ENCODE measurements at places on chromosomes 2 and 18.

- no peak for DNase-seq
Measured at GRCh38 chr2:138827426-138828054, 47.4 kb upstream of the NXPH2 start.

DNA sequence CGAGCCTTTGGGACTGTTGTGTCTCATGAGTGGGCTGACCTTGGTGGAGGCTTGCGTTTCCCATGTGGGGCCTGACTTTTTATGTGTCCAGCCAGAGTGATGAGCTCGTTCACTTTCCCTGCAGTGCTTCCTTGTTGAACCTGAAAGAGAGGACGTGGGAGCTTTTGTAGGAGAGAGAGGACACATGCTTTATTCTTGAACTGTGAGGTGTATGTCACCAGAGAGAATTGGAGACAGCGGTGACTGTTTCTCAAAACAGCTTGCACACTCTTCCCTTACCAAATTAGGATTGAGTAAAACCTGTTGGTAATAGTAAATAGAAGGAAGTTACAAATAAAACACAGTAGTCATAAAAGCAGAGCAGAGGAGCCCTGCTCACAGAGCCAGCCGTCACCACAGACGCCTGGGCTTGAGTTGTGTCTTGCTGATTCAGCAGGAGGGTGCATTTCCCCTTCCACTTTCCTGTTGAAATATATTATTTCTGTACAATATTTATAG lies 60.7 kb downstream of the INPP4A start:
- peak; percentile 42 for DNase-seq

GRCh38 chr2:135985826-135986393 lies 484 bp upstream of the DARS1 start:
- DNase-seq = no peak

DNA sequence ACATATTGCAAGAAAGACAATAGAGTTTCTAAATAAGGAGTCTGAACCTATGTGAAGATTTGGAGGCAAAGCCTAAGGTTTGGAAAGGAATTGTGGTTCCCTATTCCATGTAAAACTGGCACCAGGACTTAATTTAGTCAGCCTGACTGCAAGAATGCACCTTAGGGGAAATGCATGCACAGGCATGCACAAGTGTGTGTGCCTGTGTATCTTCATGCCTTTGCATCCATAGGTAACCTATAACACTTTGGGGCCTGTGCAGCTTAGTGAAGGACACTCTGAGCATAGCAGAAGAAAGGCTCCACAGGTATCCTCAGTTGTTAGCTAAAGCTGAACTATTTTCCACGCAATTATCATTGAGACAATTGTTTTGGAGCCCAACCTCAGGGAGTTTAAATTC lies 73.4 kb downstream of the RPRM start:
- DNase-seq = no peak

- DNase-seq = no peak
Measured at GRCh38 chr18:21741312-21741561, 645 bp downstream of the MIB1 start.

- no peak for DNase-seq
Measured at GRCh38 chr18:3867236-3867635, 417.3 kb downstream of the TGIF1 start.

GRCh38 chr2:158381205-158381604 lies 75.3 kb downstream of the CCDC148 start:
- DNase-seq = no peak

DNA sequence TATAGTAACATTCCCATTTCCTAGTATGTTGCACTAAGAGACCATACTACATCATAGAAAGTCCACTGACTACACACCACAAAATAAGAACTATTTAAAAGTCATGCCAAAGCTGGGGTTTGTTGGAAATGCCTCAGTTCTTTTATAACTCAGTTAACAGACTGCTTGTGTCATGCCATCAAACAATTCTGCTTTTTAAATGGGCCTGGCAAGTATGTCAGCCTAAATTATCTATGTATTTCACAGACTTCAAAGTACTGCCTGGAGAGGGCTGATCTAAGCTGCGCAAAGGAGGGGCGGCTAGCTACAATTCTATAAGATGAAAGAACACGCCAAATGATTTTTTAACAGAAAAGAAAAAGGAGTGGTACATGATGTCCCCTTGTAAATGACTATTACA lies 49.6 kb downstream of the FARSB start:
- DNase-seq = no peak

DNA sequence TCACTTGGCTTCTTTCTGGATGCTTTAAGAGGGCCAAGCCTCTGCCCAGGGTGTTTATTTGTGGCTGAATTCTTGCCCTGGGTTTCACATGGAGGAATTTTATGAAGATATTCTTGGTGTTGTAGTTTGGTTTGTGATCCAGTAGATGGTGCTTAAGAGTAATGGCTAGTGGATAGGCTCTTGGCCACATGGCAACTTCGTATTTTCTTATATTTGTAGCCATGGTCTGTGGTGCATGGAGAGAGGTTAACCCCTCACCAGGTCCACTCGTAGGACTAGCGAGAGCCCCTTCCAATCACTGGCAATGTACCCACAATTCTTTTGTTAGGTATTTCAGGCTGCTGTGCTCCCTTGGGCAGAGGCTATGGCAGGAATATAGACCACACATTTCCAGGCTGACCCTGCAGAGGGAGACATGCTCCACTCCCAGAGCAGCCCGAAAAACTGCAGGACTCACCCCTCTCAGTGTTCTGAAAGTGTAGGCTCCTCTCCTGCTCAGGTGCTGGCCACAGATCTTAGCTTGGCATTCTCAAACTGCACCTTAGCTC lies 582.1 kb upstream of the SETBP1 start:
- no peak for DNase-seq

DNA sequence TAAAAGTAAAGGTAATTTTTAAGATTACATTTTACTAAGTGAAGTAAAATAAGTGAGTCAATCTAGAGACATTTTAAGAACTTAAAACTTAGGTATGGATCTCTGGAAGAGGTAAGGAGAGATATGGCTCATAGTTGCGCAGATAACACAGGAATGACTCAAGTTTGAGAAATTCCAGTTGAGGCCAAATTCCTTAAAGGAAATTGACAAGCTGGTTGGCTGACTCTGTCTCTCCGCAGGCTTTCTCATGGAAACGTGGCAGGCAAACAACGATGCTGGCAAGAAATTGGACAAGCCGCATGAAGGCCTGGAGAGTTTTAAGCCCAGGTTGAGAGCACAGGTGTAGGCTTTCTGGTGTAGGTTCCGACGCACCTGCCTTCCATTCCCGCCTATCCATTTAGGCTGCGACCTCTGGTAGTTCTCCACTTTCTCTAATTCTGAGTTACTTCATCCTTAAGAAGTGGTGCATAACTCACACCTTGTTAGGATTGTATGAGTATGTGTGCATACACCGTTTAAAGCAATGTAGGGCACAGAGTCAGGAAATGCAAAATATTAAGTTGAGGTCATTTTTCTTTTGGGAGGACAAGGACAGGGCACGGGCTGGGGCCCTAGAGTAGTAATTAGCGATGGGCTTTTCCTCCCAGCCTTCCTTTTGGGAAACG lies 589 bp upstream of the DAW1 start:
- DNase-seq = no peak

DNA sequence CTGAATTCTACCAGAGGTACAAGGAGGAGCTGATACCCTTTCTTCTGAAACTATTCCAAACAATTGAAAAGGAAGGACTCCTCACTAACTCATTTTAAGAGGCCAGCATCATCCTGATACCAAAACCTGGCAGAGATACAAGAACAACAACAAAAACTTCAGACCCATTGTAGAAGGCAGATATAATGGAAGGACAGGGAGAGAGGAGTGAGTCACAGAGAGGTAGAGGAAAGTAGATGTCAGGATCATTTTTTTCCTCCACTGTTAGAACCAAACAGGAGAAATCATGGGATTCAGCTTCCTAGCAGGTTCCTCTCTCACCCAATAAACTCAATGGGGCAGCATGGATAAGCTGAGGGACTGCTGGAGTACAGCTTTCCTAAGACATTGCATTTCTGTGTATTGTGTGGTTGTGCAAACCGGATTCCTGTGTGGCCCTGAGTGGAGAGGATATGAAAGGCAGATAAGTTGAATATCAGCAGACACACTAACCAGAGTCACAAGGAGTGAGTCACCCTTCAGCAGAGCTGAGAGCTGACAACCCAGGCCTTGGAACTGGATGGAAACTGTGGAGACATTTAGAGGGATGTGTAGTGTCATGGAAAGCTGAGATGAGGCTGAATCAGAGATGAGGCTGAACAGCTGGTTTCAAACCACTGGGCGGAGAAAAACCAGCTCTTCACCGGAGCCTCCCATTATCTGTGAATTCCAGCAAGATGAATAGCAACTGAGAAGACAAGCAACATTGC lies 60.9 kb upstream of the MMADHC start:
- DNase-seq = peak; percentile 22

- no peak for DNase-seq
Measured at GRCh38 chr2:26706616-26707473, 14.3 kb downstream of the KCNK3 start.

GRCh38 chr2:223811757-223812156 lies 25.6 kb downstream of the AP1S3 start:
- DNase-seq = no peak

- DNase-seq = no peak
Measured at GRCh38 chr2:57549642-57550102, 496.9 kb upstream of the VRK2 start.

GRCh38 chr2:148967056-148967455 lies 71.4 kb upstream of the LYPD6B start:
- no peak for DNase-seq

DNA sequence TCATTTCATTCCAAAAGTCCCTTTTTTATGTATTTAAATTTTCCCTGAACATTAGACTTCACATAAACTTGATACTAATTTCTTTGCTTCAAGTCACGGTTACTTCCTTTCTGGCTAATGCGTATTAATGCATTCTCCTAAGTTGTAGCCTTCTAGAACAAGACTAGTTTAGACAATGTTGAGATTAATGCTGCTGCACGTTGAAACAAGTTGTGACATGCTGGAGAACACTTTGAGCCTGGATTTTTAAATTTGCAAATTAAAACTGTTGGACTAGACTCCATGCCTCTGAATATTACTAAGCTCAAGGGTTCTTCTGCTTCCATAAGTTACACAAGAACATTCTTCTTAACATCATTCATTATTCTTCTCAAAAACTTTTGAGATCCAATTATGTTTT lies 29.1 kb downstream of the ID2 start:
- DNase-seq = no peak

- DNase-seq = peak; percentile 72
Measured at GRCh38 chr2:238761868-238762267, 86.0 kb upstream of the TWIST2 start.

GRCh38 chr18:37460604-37461003 lies 105.0 kb downstream of the CELF4 start:
- no peak for DNase-seq

DNA sequence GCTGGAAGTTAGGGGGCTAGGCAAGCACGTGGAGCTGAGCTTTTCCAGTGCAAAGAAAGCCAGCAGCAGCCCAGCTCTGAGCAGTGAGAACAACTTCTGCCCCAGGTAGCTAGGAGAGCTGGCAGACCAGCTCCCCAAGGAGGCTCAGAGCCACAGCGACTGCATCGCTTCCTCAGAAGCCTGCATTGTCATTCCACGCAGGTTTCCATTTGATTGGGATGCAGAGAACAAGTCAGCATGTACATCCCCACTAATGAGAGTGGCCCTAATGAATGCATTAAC lies 45.1 kb downstream of the C1QL2 start:
- DNase-seq = no peak

GRCh38 chr18:11163665-11164064 lies 14.3 kb upstream of the PIEZO2 start:
- DNase-seq = no peak

GRCh38 chr2:98532756-98533155 lies 75.6 kb downstream of the COA5 start:
- DNase-seq = no peak

DNA sequence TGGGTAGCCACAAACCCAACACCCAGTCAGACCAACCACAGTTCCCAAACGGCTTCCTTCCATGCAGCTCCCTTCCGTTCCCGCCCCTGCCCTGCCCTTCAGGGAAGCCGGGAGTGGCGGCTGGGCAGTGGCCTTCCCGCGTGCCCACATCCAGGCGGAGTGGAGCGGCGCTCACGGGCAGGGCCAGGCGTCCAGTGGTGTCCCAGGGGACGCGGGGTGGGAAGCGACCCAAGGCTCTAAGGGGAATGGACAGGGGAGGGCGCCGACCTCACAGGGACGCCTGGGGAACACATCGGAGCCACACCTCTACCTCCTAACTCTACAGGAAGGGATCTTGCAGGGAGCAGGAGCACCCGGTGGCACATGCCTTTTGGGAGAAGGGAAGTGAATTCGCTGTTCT lies 225.9 kb upstream of the MGAT5 start:
- DNase-seq = peak; percentile 55

- no peak for DNase-seq
Measured at GRCh38 chr18:79558933-79559416, 120.6 kb upstream of the CTDP1 start.

DNA sequence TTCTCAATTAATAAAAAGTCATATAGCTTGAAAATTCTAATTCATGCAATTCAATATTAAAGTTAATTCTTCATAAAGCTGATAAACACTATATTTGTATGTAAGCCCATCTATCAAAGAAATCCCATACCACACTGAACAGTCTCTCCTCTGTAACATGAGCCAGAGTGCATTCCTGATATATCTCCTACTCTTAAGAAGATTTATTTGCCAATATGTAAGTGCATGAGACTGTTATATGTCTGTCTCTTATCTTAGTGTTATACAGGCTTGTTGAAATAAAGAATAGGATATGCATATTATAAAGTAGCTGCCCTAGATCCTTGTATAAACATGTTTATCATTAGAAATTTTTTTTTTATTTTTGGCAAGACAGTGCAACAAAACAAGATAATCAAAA lies 40.4 kb upstream of the TTC32 start:
- DNase-seq = no peak

Measured in stomach (tissue), 19 donors.